ENCODE measurements at places on chromosomes 1 and 21.

DNA sequence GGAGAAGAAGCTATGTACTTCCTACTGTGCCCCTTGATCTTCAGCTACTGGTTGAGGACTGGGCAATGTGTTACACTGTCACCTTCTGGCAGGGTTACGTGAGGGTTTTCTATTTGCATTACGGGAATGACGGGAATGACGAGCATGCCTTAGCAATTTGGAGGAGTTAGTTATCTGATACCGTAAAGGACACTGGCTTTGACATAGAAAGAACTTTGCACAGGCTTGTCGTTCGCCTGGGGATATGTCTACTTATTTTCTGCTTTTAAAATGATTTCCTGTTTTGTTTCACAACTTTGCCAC is 19.8 kb upstream of the ACBD6 start:
- DNase-seq, result no peak

DNA sequence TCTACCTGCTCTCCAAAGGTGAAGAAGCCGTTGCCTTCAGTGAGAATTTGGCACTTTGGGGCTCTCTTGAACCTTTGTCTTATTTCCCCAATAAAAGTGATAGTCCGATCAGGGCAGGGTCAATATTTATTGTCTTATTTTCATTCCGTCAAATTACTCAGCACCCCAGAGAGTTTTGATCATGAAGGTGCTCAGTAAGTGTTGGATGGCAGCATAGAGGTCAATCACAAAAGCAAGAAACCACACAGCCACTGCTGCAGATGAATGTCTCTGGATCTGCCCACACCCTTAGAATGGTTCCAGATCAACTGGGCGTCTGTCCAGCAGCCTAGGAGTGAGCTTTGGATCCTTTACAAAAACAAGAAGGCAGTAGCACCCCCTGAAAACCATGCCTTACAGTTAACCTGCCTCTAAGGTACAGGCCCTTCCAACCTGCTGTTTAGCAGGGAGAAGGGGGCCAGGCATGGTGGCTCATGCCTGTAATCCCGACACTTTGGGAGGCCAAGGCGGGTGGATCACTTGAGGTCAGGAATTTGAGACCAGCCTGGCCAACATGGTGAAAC is 97.3 kb downstream of the PSMG1 start:
- DNase-seq, result no peak

DNA sequence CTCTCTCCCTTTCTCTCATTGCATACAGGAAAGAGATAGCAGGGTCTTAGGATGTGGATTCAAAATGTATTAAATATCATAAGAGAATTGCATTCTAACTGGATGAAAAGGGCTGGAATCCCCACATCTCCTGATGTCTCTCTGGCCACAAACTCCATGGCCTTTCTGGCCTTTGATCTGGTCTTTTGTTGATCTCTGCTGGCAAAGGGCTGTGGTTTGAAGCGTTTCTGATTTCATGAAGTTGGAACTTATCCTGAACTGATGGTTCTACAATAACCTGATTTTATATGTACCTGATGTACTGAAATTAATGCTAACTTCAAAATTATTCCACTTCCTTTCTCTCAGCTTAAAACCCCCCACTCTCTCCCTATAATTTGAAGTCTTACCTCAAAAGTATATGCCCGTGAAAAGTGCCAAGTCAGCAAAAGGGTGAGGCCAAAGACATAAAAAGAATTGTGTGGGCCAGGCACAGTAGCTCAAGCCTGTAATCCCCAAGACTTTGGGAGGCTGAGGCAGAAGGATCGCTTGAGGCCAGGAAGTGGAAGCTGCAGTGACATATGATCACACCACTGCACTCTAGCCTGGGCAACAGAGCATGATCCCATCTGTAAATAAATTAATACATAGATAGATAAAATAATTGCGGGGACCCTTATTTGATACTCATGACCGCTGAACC is 6.4 kb upstream of the KIF14 start:
- DNase-seq, result no peak

GRCh38 chr1:191641420-191642260 is 516.6 kb upstream of the RGS18 start:
- DNase-seq, result no peak

- no peak for DNase-seq
These were observed 4.6 kb downstream of the COL18A1 start for GRCh38 chr21:45409466-45410150.

- DNase-seq, result no peak
These were observed 199.4 kb upstream of the EDN2 start for GRCh38 chr1:41683681-41684500.

All from DMS79 treated with DMSO at 0.1 percent for 48 hours (cell line).